GM12892 (cell line): ENCODE measurements at places on chromosomes 4 and X.

DNA sequence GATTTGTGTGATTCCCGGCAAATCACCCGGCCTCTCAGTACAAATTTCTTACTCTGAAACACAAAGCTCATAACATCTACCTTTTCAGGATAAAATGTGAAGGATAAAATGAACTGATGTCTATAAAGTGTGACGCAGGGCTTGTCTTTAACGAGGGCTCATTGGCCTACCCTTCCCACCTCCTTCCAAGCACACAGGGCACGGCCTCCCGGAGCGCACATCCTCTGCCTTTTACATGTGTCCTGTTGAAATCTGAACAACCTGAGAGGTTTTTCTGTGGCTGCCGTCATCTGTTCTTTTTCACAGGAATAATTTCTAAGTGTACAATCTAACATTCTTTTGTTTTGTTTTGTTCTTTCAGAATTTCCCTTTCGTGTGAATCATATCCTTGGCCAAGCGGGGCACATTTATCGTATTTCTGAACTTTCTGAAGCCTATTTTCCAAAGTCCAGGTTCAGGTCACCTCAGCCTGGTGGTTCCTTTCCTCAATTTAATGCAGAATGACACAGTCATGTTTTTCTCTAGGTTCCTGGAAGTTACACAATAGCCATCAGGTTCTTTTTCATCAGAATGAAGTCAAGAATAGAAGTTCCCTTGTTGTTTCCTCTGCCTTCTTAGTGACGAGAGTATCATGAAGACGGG is 53.1 kb upstream of the SPRY1 start:
- DNase-seq: no peak

- peak; percentile 63 for DNase-seq
Measured at GRCh38 chrX:154409222-154409871, at the start of gene DNASE1L1. TSS of gene DNASE1L1 (minus strand) at chrX:154409254. CDS start at chrX:154405568, 3,686 bp downstream.

- no peak for DNase-seq
Measured at GRCh38 chr4:180695851-180696250, 1547.4 kb upstream of the TENM3 start.

DNA sequence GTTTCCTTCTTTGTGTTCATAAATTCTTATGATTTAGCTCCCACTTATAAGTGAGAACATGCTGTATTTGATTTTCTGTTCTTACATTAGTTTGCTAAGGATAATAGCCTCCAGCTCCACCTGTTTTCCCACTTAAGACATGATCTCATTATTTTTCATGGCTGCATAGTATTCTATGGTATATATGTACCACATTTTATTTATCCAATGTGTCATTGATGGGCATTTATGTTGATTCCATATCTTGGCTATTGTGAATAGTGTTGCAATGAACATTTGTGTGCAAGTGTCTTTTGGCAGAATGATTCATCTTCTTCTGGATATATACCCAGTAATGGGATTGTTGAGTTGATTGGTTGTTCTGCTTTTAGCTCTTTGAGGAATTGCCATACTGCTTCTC is 1234.8 kb downstream of the ADGRL3 start:
- DNase-seq: no peak

DNA sequence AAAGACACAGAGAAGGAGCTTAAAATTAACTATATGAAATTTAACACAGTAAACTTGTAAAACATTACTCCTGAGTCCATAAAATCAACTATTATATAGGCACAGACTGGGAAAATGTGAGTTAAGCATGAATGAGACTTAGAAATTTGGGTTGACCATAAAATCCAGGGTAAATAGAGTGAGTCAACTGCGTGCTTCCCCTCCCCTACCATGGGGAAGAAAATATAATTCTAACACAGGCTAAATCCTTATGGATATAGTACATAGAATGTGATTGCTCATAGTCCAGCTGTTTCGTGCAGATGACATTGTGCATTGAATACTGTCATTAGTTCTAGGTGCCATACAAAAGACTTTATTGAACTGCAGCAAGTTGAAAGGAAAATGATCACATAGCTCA is 42.2 kb downstream of the KLHL5 start:
- no peak for DNase-seq

DNA sequence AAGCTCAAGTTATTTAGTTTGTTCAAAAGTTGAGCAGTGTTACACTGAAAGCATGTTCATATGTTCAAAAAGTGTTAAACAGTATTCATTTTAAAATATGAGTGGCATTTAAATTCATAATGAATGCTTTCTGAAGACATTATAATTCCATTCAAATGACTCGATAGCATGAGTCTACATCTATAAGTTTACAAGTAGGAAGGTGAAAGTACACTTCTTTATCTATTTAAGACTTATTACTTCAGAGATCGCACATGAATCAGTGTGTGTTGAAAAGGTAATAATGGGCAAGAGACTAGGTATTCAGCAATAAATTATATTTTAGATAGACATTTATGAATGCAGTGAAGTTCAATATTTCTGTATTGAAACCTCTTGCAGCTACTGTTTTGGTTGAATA is 456.1 kb downstream of the GRXCR1 start:
- no peak for DNase-seq

GRCh38 chr4:20624793-20625374 is 75.4 kb upstream of the PACRGL start:
- DNase-seq: no peak

- DNase-seq: no peak
Measured at GRCh38 chr4:93700571-93700970, 128.0 kb upstream of the ATOH1 start.

GRCh38 chr4:153763404-153763803 is 3.6 kb upstream of the RNF175 start:
- DNase-seq: no peak

DNA sequence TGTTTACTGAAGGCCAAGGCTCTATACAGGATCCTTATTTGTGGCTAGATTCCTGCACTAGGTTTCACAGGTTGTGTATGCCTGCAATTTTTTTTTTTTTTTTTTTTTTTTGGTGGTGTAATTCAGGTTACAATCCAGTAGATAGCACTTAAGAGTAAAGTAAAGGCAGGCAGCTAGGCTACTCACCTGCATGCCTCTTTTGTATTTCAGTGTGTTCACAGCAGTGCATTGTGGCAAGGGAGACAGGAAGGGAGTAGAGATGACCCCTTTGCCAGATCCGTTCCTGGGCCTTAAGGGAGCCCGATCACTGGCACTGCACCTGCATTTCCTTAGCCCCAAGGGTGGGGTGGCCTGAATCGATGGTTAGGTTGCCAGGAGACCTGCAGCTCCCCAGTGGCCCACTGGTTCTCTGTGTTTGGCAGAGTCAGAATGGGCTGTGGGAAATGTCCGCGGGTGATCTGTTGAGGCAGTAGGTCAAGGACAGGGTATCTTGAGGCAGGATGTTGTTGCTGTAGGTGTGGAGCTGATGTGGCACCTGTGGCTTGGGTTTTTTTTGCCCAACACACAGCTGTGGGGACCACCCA is 374.9 kb upstream of the AADAT start:
- no peak for DNase-seq
